ENCODE measurements at places on chromosomes 5 and 9.

- DNase-seq, result no peak
Observed at GRCh38 chr9:132014218-132014805, 65.4 kb downstream of the MED27 start.

DNA sequence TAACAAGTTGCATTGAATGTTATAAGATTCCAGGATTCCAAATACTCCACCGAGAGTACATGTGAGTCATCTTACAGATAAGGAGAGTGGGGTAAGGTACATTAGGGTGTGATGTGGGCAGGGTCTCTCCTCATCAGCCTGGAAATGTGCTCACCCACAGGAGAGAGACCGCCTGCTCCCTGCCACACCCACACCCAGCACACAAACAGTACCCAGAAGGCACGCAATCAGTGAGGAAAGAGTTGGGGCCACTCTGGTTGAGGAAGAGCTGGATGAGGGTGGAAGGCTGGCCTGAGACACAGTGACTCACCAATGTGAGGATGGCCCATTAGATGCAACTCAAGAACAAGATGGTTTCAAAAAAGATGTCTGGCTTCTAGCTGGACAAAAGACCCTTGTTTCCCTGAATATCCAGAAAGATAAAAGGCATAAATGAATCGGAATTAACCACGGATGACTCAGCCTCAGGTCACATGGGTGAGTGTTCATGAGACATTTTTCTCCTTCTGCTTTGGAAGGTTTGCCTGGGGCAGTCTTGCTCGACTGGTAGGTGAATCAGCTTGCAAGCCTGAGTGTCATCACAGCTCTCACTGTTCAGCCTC is 51.1 kb upstream of the LHFPL2 start:
- no peak for DNase-seq

- no peak for DNase-seq
Observed at GRCh38 chr5:15092801-15093200, 221.2 kb upstream of the ANKH start.

DNA sequence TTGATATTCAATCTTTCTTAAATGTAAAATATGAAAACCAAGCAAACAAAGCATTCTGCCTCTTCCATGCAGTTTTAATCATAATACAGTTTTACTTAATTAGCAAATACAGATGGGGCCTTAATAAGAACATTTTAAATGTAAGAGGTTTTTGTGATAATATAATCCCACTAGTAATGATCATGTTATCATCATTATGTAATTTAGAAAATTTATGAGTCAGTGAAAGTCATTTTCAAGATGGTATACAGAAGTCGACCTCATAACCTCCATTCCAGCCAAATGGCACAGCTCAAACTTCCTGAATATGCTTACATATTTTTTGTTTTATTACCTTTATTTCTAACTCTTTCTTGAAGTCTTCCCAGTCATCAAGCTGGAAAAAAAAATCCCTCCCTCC is 102.2 kb upstream of the GNA14 start:
- no peak for DNase-seq

- DNase-seq, result peak; percentile 6
Observed at GRCh38 chr5:76867827-76868693, 18.2 kb downstream of the S100Z start.

GRCh38 chr9:110173322-110173642 is 34.7 kb downstream of the C9orf152 start:
- DNase-seq, result no peak

GRCh38 chr5:17359451-17360011 is 138.5 kb upstream of the TAF11L2 start:
- DNase-seq, result no peak

GRCh38 chr5:88188458-88189132 is 80.0 kb downstream of the TMEM161B start:
- no peak for DNase-seq

- no peak for DNase-seq
Observed at GRCh38 chr9:73200694-73201452, 49.2 kb downstream of the ANXA1 start.

DNA sequence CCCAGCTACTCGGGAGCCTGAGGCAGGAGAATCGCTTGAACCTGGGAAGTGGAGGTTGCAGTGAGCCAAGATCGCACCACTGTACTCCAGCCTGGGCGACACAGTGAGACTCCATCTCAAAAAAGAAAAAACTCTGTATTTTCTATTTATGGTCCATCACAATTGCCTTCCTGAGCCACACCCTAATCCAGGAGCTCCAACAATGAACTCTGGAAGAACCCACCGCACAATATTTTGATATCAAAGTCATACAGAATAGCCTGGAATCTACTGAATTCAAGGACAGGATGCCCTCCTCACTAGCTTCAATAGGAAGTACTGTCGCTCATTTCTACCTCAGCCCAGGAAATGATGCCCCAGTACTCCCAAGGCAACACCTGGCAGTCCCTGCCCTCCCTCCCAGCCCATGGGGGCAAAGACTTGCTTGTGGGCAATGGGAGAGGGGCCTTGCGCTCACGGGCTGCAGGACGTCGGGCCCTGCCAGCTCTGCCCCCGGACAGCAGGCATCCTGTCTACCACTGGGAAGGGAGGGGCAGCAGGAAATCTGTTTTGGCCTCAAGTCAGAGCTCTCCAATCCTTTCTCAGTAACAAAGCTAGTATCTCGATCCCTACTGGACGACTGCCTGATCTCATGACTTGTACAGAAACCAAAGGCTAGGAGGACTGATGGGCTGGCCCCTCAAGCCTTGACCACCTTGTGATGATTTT is 19.7 kb downstream of the UBAC1 start:
- no peak for DNase-seq

DNA sequence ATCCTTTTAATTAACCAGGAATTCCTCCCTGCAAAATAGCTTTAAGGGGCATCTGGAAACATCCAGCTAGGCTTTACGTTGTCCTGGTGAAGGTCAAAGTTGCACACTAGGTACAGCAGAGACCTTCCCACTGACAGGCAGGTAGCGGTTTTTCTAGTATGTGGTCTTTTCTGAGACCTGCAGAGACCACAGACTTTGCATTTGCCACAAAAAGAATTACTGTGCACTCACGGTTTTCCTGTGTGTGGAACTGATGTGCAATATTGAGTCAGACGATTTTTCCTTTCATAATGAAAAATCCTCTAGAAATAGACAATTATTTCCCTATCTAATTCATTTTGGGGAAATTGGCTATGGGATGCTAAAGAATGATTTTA is 417.0 kb upstream of the ADAMTSL1 start:
- no peak for DNase-seq

GRCh38 chr9:111871499-111871855 is 25.1 kb upstream of the UGCG start:
- DNase-seq, result no peak

- DNase-seq, result no peak
Observed at GRCh38 chr5:180373454-180373853, 20.3 kb upstream of the GFPT2 start.

- DNase-seq, result no peak
Observed at GRCh38 chr9:107222020-107222522, 61.0 kb upstream of the RAD23B start.

DNA sequence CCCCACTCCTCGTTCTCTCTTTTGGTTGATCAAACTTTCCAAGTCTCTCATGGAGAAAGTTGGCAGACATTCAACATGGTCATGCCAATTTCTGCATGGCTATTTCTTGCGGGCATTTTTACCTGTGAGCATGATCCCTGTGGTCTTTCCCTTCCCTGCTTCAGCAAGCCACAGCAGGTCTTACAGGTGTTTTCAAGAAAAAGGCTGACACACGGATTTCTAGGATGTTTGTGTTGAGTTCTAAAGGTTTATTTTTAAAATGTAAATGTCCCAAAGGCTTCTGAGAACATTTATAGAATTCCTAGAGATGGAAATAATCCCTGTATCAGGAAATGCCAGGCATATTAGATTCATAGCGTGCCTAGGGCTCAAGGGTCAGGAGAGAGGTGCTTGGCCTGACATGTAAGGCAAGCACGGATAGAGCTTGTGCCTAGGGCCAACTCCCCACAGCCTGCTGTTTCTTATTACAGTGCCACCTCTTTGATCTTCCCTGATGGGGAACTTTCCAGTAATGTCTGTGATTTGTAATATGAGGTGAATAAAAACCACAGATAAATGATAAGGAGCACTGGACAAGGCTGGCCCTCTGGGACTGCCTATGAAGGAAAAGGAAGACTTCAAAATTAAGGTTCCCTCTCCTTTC is 79.8 kb downstream of the MUSK start:
- DNase-seq, result no peak

- no peak for DNase-seq
Observed at GRCh38 chr9:31166516-31166915, 1217.9 kb upstream of the ACO1 start.

DNA sequence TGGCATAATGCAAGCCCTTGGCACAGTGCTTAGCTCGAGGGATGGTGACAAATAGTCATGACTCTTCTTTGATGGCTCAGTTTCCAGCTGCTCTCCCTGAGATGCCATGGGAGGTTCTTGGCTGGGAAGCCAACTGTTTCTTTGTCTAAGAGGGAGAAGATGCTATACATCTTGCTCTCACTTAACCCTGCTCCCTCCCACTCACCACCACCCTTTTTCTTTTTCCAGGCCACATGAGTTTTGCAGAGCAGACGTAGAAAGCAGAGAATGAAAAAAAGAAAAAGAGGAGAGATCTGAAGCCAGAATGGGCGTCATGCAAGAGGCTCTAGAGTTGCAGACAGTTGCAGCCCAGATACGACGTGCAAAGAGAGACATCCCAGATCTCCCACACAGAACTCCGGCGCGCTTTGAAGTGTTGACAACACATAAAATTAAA is 160.5 kb downstream of the FGF18 start:
- no peak for DNase-seq

- no peak for DNase-seq
Observed at GRCh38 chr5:72441862-72442540, 65.2 kb downstream of the ZNF366 start.

GRCh38 chr5:139748505-139748826 is 47.1 kb upstream of the PSD2 start:
- DNase-seq, result no peak

All from hypothalamus (tissue), 51 donors.